ENCODE measurements at places on chromosomes 3 and 15.

DNA sequence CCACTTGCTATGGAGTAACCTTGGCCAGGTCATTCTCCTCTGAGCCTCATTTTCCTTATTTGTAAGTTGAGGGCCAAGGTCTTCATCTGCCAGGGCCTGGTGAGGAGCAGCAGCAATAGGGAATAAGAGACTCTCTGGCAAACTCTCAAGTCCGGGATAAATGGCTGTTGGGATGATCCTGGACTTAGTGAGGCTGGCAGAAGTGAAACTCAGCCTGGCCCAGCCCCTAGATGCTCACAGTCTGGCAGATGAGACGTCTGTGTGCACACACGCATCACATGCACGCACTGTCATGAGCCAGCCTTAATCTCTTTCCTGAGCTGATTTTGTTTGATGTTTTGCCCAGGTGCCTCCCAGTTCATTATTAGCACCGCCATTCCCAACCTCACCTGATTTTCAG, 26.8 kb downstream of the SLC6A6 start:
- DNase-seq, result peak; percentile 35

- DNase-seq, result no peak
Measured at GRCh38 chr15:79101866-79102581, 11.4 kb upstream of the RASGRF1 start.

GRCh38 chr3:106827515-106828213, 549.6 kb upstream of the CCDC54 start:
- DNase-seq, result no peak

DNA sequence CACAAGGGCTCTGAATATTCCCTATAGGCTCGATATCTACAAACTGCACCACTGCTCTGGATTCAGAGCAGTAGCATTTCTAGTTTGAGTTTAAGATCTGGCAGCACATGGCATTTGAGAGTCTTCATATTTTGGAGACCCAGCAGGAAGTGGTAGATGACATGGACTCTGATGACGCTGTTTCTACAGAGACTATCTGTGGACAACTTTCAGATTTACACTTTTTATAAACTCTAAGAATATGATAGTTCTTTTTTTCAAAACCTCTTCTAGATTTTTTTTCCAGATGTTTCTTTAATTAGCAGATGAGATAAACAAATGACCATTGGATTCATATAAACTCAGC, 35.8 kb downstream of the ARMC8 start:
- DNase-seq, result no peak

- DNase-seq, result no peak
Measured at GRCh38 chr3:30400926-30401325, 205.5 kb upstream of the TGFBR2 start.
